ENCODE measurements at places on chromosomes 3 and 15.

- DNase-seq = peak; percentile 33
Measured at GRCh38 chr3:132730891-132731580, 8.8 kb upstream of the NPHP3 start.

DNA sequence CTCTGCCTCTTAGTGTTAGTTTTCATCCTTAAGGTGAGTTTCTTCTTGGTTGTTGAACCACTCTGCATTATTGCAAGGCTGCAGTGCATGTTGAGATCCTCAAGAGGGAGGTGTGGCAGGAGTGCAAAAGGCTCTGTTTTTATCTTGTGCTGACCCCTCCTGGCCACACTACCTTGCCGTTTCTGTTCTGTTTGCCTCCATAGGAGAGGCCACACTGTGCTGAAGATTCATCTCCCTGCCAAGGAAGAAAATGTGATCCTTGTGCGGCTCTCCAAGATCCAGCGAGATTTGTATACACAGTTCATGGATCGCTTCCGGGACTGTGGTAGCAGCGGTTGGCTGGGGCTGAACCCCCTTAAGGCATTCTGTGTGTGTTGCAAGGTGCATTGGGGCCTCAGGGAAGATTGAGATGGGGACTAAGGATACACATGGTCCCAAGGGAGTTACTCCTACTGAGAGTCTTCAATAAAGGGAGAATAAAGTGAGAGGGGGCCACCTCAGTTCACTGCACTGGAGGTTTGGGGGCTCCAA, 33.0 kb upstream of the TEX264 start:
- peak; percentile 74 for DNase-seq

DNA sequence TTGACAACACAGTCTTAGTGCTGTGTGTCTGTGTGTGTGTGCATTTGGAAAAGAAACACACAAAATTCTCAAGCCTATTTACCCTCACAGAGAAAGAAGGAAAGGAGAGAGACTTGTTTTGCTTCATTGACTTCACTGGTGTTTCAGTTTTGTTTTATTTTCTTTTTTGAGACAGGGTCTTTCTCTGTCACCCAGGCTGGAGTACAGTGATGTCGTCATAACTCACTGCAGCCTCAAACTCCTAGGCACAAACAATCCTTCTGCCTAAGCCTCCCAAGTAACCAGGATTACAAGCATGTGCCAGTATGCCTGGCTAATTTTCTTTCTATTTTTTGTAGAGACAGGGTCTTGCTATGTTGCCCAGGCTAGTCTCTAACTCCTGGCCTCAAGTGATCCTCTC, 636.9 kb downstream of the TAFA4 start:
- DNase-seq = no peak

GRCh38 chr15:28101201-28101600, 2.1 kb upstream of the OCA2 start:
- DNase-seq = no peak

DNA sequence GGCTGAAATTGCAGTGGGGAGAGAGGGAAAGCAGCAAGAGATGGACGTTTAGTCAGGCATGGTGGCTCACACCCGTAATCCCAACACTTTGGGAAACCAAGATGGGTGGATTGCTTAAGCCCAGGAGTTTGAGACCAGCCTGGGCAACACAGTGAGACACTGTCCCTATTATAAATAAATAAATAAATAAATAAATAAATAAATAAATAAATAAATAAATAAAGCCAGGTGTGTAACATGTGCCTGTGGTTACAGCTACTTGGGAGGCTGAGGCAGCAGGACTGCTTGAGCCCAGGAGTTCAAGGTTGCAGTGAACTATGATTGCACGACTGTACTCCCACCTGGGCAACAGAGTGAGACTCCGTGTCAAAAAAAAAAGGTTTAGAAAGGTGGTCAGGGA, 54.0 kb upstream of the ARPP19 start:
- no peak for DNase-seq

DNA sequence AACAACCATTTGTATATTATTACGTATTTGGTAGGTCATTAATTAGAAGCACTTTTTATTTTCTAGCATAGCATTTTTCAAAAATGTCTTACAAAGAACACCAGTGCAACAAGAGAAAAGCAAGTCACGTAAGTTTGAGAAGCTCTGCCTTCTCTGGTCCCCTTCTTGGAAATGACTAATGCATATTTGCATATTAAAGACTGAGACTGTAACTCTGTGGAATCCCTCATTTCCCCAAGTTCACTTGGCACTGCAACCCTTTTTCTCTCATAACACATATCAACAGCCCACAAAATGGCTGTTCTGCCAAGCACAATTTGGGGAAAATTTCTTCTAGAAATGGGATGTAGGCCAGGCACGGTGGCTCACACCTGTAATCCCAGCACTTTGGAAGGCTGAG, 176.3 kb downstream of the ERC2 start:
- no peak for DNase-seq

DNA sequence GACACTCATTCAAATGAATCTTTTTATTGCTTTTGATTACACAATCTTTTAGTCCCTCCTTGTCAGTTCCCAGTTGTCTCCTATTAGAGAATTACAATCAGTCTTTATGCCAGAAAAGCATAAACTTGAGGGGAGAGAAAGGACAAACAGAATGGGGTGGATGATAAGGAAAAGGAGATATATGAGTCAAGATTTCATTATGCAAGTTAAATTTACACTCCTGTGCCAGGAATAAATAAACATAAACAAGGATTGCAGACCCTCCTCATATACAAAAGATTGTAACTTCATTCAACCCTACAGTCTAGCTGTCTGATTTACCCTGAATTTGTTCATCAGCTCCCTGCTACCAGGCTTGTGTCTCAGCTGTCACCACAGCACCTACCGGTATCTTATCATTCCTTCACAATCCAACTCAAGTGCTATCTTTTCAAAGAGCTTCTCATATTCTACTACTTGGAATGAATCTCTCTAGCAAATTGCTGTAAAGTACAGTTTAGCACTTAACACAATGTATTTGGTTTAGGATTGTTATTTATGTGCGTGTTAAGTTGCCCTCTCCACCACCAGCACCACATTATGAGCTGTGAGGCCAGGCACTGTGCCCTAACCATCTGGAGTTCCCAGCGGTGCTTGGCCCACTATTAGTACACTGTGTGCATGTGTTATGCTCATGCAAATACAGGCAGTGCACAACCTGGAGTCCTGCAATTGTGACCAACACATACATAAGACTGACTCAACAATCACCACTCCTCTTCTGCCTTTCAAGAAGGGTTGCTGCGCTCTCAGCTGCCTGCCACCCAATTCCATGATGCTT, 504.1 kb downstream of the TBL1XR1 start:
- no peak for DNase-seq

DNA sequence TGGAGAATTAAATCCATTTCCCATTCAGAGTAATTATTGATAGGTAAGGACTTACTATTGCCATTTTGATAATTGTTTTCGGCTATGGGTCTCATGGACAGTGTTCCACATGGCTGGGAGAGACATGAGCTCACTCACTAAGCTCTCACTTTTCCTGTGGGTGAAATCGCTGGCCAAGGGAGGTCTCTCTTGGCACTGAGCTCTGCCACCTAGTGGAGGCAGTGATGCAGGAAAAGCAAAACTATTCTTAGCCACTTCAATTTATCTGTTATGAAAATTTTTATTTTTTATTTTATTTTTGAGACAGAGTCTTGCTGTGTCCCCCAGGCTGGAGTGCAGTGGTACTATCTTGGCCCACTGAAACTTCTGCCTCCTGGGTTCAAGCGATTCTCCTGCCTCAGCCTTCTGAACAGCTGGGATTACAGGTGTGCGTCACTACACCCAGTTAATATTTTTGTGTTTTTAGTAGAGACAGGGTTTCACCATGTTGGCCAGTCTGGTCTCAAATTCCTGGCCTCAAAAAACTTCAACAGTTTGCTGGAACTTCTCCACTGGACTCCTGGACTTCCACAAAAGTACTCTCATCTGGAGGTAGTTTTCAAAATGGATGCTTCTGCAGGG, 4.7 kb upstream of the RNF13 start:
- peak; percentile 58 for DNase-seq

GRCh38 chr15:71294251-71294910, 179.1 kb downstream of the THSD4 start:
- DNase-seq = no peak

- no peak for DNase-seq
Measured at GRCh38 chr15:87538327-87538834, 718.2 kb downstream of the NTRK3 start.

GRCh38 chr3:52529376-52530333, 4.0 kb downstream of the NT5DC2 start:
- DNase-seq = no peak

- DNase-seq = no peak
Measured at GRCh38 chr3:178156301-178156700, 379.9 kb upstream of the KCNMB2 start.

DNA sequence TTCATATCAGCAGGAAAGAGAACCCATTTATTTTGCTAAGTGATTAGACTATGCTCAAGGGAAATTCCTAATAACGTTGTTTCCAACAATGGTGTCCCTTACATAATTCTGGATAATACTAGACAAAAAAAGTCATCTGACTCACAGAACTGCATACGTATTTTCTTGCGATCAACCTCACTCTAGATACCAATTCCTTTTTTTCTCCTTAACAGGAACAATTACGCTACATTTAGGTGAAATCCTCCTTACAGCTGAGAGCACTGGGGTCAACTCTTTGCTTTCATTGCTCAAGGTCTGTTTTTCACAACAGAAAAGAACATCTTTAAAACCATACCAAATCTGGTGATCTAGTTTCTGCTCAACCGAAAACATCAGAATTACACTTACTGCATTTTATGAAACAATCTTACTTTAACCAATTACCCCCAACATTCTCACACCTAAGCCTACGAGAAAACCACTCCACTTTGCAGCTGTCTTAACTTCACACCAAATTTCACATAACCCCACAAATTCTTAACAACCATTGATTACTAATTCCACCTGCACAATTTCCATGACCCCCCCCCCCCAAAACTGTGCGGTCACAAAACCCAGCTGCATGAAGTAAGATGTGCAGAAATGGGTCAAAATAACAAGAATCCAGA, 61.2 kb upstream of the ICE2 start:
- no peak for DNase-seq

DNA sequence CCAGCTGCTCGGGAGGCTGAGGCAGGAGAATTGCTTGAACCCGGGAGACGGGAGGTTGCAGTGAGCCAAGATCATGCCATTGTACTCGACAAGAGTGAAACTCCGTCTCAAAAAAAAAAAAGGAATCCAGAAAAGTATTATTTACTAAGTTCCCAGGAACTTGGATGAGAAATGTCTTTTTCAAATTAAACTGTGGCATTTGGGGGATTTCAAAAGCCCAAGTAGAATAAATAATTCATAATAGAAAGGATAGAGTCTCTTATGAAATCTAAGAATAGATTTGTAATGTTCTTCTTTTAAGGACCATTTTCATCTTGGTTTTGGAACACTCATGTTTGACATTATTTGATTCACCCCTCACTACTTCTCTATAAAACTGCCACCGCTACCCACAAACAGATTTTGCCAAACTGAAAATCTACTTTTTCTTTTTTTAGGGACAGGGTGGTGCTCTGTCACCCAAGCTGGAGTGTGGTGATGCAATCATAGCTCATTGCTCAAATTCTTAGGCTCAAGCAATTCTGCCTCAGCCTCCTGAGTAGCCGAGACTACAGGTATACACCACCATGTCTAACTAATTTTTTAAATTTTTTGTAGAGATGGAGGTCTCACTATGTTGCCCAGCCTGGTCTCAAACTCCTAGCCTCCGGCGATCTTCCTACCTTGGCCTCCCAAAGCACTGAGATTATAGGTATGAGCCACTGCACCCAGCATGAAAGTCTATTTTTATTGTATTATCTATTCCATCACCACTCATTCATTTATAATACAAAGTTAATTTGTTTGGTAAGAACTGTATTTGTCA, 99.3 kb downstream of the SENP2 start:
- no peak for DNase-seq

DNA sequence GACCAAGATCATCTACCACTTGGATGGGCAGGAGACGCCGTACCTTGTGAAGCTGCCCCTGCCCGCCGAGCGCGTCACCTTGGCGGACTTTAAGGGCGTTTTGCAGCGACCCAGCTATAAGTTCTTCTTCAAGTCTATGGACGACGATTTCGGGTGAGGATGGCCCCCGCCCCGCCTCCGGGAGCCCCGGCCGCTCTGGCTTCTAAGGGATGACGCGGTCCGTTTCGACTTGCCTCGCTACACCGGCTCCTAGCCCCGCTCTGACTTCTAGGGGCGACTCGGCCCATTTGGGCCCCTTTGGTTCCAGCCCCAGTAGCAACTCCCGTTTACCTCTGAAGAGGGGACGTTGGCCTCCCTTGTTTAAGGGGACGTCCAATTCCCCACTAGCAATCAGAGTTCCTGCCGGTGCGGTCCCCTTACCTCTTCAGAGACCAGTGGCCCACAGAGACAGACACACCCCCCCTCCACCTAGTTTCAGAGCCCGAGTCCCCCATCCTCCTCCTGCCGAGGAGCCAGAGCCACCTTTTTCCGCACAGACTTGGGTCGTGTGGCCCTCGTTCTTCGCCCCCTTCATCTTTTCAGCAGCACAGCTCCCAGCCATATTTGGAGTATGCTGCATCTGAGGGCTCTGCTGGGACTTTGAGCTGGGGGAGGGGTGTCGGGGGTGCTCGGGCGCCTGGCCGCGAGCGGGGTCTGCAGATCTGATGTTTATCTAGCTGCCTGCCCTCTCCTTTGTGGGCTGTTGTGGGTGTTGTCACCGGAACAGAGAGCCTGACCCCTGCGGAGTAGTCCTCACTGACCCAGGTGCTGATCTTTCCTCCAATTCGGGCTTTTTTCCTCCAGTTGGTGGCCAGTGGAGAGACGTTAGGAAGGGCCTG, 706 bp downstream of the DVL3 start:
- DNase-seq = peak; percentile 68

DNA sequence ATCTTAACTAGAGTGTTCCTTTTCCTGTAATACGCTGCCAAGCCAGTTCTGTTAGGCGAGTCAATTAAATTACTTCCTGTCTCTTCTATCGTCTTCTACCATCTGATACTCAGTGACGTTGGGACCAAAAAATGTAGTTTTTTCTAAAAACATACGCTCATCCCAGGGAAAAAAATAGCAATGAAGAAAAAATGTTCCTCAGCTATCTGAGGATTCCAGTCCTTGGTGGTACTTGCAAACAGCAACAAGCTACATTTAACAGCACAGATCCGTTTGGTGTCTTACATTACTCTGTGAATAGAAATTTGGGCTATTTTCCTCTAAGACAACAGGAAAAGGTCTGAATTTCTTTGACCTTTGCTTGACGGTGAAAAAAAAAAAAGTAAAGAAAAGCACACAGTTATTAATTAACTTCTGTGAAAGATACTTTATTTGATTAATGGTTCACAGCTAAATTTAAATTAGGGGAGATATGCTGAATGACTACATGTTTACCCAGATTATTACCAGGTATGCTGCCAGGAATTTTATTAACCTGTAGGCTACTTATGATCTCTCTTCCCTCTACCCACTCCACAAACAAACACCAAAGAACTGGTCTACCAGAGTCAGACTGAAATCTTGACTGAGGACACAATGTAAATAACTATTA, 254.4 kb upstream of the ZPLD1 start:
- no peak for DNase-seq

GRCh38 chr3:57335283-57335938, 42.9 kb upstream of the ASB14 start:
- DNase-seq = no peak

All from HepG2 (cell line).